ENCODE measurements at places on chromosomes 2 and 18.

DNA sequence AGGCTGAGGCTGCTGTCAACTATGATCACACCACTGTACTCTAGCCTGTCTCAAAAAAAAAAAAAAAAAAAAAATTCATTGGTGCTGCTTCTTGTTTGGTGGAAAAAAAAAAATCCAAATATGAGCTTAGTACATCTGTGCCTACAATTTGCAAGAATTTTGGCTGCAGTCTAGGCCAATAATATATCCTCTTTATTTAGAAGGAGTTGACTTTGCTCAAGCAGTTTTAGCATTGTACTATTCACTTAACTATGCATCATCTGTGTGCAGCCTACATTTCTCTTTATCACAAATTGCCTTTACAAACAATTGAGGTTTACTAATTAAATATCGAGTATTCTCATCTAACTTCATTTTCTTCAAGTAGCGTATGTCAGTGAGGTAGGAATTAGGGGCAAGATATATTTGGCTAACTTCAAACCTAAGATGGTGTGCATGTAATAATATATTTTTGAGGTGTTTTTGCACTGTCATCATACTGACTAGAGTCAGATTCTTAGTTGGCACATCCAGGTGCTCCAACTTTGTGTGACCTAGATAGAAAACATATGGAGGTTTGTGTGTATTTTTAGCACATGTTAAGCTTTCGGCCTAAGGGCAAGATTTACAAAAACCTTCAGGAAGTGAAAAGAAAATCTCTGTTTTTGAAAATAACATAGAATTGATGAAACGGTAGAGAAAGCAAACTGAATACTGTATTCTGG is 51.8 kb downstream of the PMS1 start:
- no peak for DNase-seq

DNA sequence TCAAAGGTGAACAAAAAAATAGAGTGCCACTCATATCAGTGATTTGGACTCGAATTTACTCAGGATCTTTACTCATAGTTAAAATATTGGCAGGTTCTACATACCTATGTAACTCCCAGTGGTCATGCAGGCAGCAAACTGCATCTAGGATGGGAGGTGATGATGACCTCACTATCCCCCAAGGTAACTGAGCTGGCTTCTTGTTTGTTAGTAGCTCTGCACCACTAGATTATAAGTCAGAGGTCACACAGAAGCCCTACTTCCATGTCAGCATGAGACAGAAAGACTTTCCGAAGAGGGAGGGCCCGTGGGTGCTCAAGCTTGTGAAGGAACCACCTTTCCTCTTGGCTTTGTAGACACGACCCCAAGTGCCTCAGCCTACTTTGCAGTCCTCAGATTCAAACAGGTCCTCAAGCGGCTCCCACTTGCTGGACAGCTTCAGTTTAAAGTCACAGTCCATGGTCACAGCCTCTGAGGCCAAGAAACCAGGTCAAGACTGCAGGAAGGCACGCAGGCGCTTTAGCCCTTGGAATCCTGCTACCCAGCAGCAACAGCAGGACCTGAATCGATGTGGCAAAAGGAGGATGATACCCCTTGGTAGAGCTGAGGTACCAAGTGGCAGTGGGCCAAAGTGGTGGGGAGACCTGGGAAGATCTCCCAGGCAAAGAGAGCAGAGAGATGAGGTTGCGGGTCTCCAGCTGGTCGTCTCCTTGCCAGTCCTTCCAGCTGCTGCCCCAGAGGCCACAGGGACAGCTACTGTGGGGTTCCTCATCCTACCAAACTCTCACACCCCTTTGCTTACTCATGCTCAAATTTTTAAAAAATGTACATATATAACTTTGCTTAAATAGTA is 4.3 kb downstream of the NTSR2 start:
- DNase-seq = no peak

DNA sequence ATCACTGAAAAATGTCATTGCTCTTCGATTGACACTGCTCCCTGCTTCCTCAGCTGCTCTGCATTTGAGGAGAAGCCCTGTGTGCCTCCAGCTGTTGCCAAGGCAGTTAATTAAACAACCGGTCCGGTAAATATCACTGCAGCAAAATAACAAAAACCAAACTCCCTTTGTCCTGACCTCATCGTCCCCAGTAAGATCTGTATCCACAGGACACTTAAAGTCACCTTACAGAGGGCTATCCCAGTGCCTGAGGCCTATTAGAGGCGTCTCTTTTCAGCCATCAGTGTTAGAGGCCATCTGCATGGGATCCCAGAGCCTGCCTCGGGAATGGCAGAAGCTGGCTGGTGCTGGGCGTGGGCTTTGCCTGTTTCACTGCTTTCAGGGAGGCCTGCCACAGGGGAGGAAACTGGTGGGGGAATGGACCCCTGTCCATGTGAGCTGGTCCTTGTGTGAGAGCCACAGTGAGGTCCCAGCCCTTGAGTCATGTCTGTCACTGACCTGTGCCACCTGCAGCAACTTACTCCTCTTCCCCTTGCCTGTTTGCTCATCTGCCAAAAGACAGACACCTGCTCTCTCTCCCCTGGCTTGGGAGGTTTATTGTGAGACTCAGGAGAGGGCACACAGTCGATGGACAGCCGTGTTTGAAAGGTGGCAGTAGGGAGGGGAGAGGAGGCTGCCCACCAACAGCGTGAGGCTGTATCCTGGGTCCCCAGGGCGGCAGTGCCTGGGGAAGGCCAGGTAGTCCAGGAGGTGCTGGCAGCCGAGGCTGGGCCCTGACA is 117.7 kb upstream of the MCFD2 start:
- no peak for DNase-seq

DNA sequence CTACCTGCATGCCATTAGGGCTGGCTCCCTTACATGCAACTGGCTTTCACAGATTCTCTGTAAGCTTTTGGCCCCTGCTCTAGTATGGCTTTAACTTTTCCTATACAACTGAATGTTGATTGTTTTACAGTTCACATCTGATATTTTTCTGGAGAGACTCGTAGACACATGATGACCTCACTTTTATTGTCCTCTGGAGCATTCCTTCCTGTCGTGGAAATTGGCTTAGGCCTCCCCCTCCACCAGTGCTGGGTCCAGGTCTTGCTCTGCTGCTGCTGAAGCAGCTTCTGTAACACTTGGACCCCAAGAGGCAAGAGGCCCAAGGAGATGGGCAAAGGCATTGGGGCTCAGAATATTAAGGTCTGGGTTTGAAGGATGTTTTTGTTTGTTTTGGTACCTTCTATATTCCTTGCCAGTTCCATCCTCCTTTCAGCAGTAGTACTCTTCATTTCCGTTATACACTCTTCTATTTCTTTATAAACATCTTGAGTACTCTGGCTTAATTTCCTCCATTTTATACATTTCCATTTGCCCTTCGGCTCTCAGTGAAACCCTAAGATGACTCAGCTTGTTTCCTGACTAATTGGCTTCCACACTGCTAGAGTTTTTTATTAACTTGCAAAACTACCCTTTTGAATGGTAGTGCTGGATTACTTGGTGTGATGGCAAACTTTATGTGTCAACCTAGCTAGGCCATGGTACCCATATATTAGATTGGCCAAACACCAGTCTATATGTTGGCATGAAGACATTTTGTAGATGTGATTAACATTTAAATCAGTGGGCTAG is 219.8 kb downstream of the CDCA7 start:
- DNase-seq = no peak

DNA sequence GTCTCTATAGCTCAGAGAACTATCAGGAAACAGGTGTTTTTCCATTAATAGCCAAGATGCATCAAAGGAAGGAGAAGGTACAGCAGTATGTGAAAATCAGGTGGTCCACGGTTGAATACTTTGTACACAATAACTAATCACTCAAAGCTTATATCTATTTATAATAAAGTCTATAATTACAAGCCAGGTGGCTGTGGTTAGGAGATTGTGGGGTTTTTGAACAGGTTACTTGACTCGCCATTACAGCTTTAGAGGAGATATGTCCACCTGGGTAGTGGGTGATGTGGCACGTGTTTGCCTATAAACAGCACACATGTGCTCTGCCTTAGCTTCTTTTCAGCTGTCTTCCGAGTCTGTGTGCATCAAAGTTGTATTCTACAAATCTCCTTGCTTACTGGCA is 892.2 kb upstream of the ZEB2 start:
- DNase-seq = no peak

GRCh38 chr2:147572622-147573021 is 272.2 kb upstream of the ACVR2A start:
- no peak for DNase-seq

DNA sequence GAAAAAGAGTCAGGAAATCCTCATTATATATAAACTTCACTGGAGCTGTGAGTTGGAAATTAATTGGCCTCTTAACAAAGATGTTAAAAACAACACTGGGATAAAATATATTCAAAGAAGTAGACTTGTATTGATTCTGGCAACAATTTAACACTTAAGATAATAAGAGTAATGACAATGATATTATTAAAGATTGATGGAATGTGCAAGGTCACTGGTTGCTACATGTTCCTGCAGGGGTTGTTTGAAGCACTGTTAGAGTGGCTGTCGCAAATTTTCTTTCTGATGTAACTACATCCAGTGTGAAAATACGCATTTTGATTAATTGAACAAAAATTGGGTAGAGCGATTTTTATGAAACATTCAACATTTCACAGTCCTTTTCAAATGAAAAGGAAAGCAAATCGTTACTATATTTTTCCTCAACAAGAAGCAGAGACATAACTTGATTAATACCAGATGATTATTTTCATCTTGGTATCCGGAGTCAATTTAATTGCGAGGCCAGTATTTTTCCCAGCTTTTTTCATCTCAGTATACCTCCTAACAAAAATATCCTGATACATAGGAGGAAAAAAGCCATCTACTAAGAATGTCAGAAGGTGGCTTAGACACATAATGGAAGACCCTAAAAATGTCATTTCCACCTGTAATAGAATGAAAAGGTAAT is 6.1 kb downstream of the PTGR3 start:
- DNase-seq = no peak

- no peak for DNase-seq
Measured at GRCh38 chr2:16406496-16407289, 258.9 kb downstream of the CYRIA start.

DNA sequence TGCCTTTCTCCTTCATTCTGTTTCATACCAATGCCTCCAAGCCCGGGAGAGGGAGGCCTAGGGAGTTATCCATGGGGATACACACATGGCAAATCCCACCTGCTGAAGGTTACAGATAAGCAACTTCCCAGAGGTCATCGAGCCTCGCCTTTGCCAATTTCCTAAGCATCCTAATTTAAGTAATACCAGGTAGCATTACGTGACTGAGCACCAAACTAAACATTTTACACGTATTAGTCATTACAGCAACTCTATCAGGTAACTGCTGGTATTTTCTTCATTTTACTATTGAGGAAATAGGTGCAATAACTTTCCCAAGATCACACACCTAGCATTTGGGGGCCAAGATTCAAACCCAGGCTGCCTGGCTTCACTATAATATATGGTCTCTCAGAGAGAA is 30.1 kb upstream of the BZW1 start:
- DNase-seq = no peak

DNA sequence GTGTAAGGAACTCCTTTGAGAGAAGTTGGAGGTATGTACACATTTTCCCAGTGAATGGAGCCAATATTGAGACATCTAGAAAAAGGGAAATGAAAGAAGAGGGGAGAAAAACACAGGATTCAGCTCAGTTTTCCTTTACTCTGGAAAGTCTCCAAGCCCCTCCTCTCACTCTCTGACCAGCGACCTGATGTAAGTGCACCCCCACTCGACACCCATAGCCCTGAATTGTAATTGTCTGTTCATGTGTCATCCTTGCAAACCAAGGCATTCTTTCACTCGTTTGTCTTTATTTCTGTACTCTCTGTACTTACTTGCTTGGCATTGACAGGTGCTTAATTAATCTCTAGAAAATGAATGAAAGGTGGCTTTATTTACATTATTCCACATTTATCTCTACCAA is 55.7 kb upstream of the CTAGE1 start:
- no peak for DNase-seq

GRCh38 chr18:56550121-56550520 is 88.3 kb downstream of the TXNL1 start:
- DNase-seq = no peak

DNA sequence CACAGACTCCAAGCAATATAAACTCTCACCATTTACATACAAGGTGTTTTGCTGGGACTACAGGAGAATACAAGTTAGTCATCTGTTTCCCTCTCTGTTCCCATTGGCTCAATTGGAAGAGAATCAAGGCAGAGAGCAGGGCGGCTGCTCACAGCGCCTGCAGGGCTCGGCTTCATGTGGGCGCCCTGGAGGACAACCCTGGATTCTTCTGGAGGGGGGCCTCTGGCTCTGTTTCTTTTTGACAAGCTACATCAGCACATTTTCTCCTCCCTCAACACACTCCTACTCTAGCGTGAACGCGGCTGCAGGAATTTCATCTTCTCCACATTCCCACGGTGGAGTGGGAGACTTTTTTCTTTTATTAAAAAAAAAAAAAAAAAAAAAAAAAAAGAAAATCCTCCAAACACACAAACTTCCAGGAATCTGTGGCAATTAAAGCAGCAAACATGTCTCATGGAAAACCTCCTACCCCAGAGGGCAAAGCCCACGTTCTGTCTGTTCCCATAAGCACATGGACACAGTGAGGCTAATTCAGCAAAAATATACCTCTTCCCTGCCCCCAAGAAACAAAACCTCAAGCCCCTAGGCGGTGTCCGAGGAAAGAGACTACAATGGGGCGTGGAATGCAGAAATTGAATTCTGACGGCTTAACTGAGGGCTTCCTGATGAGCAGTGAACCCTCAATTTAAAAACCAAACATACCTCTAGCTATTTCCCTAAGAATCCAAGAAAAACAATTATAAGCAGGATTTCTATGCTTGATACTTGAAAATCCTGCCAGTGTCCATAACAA is 50.6 kb downstream of the PARD6G start:
- peak; percentile 61 for DNase-seq

DNA sequence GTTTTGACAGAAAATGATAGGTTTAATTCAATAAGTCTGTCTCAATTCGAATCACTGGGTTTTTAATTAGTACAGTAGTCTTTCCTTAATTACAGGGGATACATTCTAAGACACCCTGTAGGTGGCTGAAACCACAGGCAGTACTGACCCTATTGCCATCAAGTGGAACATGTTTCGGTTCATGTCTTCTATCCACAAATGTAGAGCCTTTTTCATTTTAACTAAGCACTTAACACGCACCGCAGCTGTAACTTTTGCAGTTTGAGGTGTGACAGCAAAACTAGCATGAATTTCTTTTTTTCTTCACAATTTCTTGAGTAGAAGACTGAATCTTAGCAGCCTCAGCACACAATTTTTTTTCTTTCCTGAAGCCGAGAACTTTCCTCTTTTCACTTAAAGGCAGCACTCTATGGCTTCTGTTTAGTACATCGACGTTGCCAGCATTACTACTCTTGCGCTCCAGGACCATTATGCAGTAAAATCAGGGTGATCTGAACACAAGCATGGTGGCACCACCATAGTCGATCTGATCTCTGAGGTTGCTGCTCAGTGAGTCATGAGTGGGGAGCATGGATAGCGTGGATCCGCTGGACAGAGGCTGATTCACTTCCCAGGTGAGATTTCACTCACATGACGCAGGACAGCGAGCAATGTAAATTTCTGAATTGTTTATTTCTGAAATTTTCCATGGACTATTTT is 805.1 kb downstream of the RNF144A start:
- no peak for DNase-seq

GRCh38 chr2:217858519-217859491 is 144.0 kb downstream of the TNS1 start:
- no peak for DNase-seq

GRCh38 chr2:37389989-37390765 is 45.7 kb downstream of the QPCT start:
- no peak for DNase-seq
